ENCODE measurements at places on chromosomes 12 and 14.

DNA sequence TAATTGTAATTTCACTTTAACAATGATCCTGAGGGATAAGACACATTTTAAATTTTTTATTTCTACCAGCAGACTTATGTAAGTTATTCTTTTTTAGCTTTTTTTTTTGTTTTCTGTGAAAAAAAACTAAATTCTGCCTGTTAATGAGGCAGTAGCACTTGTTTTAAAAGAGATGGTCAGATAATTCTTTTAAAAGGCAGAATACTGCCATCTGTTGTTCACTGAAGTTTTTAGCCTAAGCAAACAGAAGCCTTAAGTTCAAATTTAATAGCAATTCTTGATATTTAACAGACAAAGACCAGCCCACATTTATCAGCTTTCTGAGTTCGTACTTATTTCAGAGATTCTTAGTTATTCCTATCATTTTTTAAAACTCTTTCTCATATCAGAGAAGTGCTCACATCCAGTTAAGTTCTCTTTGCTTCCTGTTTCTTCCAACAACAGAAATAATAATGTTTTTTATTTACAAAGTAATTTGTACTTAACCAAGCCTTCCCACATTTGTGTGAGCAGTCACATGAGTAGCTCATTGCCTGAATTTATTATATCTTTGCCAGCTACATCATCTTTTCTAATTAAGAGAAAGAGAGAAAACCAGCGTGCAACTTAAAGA lies 93.4 kb upstream of the SLCO1C1 start:
- DNase-seq, result no peak

DNA sequence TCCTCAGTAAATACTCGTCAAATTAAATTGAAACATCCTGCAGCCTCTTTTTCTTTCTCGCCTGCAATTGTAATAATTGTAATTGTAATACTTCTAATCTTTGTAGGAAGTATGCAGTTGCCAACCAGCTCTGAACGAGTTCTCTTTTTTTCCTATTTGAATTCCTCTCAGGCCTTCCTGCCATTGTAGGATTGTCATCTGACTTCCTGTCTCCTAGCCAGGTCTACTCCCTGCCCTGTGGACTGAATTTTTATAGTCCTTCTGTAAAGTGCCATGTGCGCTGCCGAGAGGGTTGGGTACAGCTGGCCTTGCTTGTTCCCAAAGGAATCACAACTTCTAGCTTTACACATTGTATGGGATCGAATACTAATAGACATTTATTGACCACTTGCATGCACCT lies 183.3 kb downstream of the SSPN start:
- DNase-seq, result no peak

DNA sequence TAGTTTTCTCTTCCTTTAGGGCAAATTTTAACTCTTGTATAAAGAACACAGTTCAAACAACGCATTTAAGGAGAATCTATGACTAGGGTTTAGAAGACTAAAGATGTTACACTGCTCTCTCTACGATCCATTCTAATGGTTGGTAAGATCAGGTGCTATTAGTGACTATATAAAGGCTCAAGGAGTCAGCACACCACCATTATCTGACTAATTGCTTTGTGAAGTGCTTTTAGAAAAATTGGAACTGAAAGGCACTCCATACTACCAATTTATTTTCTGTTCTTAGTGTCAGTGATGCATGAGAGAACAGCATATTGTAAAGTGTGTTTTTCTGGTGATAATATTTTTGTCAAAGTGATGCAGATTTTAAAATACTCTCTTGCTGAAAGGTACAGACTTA lies 136.8 kb downstream of the SYT1 start:
- no peak for DNase-seq

- DNase-seq, result no peak
Observed at GRCh38 chr14:87014856-87015255, 978.1 kb downstream of the GALC start.

- DNase-seq, result no peak
Observed at GRCh38 chr14:22338917-22339715, 249.9 kb downstream of the DAD1 start.

DNA sequence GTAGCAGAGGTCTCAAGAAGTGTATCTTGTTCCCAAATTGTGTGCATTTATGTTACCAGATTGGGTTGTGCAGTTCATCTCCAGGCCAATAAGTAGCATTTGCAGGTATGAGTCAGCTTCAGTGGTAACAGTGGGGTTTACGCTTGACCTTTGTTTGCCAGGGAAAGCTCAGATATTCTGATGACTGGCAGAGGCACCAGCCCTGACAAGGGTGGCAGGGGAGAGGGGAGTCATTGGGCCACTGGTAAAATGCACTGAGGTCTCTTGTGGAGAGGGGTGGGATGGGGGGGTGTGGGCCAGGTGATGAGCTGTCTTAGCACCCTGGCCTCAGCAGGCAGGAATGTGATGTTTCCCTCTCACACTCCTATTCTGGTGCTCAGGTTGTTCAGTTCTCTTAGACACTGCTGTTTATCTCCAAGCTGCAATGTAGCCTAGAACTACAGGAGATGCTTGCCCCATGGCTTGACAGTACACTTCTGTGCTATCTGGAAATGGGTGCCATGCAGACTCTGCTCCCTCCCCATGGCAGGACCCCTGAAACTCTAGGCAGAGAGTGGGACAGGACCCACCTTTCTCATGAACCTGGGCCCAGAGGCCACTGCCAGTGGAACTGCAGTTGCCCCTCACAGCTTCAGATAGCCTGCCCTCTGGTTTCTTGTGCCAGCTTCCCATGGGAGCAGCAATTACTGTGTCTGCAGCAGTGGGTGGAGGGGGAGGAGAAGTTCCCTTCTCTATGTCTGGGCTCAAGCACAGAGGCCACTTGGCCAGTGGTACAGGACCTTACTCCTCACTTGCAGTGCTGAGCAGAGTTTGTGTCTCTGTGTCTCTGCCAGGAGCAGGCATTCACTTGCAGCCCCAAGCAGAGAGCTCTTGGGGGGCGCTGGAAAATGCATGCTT lies 31.9 kb downstream of the USP15 start:
- DNase-seq, result peak; percentile 1

GRCh38 chr12:28569698-28570411 lies 379.6 kb downstream of the CCDC91 start:
- DNase-seq, result no peak

DNA sequence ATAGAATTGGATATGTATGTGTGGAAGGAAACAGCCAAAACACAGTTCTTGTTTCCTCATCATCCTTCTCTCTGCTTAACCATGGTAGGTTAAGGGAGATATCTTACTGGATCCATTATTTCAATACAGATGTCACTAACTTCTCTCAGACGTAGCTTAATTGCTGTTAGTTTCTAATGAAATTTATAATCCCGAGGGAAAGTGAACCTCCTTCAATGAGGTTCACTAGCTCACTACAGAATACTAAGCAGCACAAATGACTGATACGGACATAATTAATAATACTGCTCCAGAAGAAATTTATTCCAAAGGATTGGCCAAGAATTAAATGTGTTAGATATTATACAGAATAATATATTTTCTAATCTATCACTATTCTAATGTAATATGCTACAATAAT lies 28.6 kb upstream of the PTPRO start:
- no peak for DNase-seq

- no peak for DNase-seq
Observed at GRCh38 chr14:94379291-94380224, 8.8 kb downstream of the SERPINA1 start.

GRCh38 chr14:57362361-57362760 lies 28.0 kb upstream of the NAA30 start:
- DNase-seq, result no peak

DNA sequence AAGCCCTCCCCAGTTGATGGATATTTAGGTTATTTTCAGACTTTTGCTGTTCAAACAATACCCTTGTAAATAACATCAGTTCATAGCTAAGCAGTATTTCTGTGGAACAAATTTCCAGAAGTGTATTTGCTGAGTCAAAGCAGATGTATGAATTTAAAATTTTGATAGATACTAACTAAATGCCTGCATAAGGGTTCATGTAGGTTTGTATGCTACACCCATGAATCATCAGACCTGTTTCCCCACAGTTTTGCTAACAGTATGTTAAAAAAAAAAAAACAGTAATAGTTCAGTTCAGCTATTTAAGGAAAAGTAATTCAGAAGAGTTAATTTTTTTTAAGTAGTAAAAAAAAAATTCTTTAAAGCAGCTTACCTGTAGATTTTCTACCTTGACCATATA lies 236.1 kb upstream of the DIO2 start:
- DNase-seq, result no peak

DNA sequence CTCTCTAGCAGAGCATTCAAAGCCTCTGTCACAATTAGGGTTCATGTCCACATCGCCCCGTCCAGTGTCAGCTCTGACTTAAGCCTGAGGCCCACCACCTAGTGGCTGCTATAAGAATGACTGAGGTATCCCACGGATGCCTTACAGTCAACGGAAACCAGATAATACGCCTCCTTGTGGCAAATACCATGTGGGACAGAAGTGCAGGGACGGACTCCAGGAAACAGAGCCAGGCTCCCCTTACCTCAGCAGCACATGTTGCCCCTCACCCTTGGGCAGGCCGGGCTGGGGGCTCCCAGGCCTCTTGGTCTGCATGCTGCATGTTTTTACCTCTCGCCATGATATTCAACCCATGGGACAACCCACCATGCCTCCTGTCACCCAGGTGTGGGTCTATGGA lies 86.3 kb downstream of the VWF start:
- peak; percentile 28 for DNase-seq

- DNase-seq, result no peak
Observed at GRCh38 chr12:56206452-56207166, 15.1 kb downstream of the RNF41 start.

GRCh38 chr14:61395115-61395725 lies 73.8 kb downstream of the PRKCH start:
- DNase-seq, result no peak

GRCh38 chr12:40137252-40137651 lies 31.4 kb upstream of the SLC2A13 start:
- DNase-seq, result no peak

GRCh38 chr12:49903700-49904423 lies at the start of gene FAIM2:
FAIM2 (minus strand) TSS chr12:49903900; CDS start chr12:49903792, 108 bp downstream.
- peak; percentile 23 for DNase-seq

DNA sequence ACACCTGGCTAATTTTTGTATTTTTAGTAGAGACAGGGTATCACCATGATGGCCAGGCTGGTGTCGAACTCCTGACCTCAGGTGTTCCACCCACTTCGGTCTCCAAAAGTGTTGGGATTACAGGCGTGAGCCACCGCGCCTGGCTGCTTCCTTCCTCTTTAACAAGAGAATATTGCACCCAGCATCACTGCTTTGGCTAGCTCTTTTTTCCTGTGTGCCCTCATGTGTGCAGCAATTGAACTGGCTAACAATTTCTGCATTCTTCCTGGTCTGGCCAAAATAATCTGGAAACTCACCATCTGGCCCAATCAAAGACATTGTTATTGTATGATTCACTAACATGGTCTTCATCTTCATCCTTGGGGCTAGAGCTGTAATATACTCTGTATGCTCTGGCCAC lies 2.7 kb upstream of the ASB8 start:
- no peak for DNase-seq

- no peak for DNase-seq
Observed at GRCh38 chr12:97983796-97984195, 521.2 kb downstream of the RMST start.

- DNase-seq, result no peak
Observed at GRCh38 chr12:27907766-27908165, 64.8 kb downstream of the PTHLH start.

- DNase-seq, result no peak
Observed at GRCh38 chr14:79464468-79464867, 746.8 kb downstream of the DIO2 start.

Data from activated CD4-positive, alpha-beta T cell treated with anti-CD3 and anti-CD28 coated beads for 24 hours (primary cell).